Tongue (tissue), 3 donors: ENCODE measurements at places on chromosomes 3 and 15.

DNA sequence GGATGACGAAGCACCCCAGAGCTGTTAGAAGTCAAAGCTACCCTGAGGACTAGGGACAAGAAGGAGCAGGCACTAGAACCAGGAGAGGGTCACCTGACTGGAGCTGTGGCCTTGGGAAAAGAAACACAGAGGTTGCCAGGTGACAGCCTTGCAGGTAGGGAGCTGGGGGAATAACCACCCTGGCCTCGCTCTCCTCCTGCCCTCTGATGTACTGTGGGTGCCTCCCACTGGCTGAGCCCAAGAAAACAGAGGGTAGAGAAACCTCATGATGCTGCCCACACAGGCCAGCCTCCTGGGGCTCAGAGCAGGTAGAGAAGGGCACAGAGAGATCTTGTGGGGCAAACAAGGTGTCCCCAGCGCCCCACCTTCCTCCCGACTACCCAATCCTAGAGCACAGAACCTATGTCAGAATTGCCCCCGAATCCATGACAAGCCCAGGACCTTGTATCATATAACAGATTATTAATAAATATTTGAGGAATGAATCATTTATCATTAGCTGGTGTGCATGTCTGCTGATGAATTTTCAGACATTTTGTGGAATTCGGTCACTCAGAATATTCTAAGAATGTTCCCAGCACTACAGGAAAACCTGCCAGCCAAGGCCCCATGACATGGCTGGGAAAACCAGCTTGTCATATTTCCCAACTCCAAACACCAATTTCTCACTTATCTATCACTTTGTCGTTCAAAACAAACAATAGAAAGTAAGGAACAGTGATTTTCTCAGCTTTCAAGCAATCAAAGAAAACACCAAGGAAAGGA, 59.8 kb upstream of the MEX3B start:
- DNase-seq: peak; percentile 28

- DNase-seq: no peak
Observed at GRCh38 chr3:130383424-130383823, 38.0 kb downstream of the COL6A5 start.

DNA sequence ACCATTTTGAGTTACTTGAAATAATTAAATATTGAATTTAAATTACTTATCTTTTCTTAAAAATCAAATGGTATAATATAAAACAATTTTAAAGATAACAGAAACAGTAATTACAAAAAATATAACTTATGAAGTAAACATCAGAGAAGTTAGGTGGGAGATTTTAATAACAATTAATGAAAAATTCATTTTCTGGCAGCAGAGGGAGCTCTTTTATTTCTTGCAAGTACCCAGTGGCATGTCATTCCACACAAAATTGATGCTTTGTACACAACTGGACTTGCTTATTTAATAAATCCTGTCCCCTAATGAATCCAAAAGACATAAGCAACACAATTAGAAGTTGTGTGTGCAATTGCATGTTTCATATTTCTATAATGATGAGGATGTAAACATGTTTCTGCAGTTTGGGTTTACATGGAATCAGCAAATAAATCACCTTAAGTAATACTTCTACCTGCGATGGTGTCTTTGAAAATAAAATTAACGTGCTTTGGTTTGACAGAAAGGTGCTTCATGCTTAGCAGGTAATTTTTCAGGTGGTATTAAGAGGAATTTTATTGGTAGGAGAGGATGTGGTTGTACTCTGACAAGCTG, 861.3 kb downstream of the ZPLD1 start:
- DNase-seq: peak; percentile 44

- no peak for DNase-seq
Observed at GRCh38 chr3:49428752-49429080, 408 bp downstream of the NICN1 start.

DNA sequence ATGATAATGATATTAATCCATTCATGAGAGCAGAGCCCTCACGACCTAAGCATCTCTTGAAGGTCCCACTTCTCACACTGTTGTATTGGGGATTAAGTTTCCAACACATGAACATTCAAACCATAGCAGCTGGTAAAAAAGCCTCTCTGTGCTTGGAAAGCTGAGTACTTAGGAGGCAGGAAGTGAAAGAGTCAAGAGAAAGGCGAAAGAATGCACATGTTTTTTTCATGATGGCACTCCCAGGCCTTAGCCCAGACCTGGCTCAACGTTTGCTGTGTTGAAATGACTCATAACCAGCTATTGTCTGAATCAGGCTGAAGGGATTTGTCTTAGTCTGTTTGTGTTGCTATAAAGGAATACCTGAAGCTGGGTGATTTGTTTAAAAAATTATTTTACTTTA, 84.4 kb upstream of the RGMA start:
- DNase-seq: peak; percentile 40

- DNase-seq: no peak
Observed at GRCh38 chr3:22216601-22217000, 465.6 kb upstream of the ZNF385D start.

DNA sequence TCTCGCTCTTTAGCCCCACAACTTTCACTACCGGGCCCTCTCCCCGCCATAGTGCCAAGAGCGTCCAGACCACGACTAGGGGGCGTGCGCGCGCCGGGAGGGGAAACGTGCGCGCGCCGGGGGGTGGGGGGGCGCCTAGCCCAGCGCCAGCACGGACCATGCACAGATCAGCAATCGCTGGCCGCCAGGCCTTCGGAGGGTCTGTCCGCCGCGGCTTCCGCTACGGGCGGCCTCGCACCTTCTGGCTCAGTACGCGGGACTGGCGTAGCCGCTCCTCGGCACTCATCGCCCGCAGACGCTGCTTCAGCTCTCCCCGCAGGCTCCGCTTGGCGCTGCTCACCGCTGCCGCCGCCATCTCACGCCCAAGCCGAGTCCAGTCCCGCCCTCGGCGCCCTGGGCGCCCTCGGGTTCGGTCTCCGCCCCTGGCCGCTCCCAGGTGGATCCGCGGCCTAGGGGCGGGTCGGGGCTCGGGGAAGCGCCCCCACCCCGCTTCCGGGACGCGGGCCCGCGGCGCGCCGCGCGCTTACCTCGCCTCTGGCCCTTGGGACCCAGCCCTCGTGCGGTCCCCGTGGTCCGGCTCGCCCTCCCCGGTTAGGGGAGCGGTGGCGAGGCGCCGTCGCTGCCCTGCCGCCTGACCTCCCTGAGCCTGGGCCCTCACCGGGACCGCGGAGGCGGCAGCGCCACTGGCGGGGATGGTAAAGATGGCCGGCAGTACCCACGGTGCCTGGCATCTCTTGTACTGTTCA, at the start of gene MTHFS:
MTHFS (minus strand) TSS at position 381 of the 746 bp plus-strand sequence; CDS start at position 355, 26 bp downstream.
- DNase-seq: peak; percentile 90

DNA sequence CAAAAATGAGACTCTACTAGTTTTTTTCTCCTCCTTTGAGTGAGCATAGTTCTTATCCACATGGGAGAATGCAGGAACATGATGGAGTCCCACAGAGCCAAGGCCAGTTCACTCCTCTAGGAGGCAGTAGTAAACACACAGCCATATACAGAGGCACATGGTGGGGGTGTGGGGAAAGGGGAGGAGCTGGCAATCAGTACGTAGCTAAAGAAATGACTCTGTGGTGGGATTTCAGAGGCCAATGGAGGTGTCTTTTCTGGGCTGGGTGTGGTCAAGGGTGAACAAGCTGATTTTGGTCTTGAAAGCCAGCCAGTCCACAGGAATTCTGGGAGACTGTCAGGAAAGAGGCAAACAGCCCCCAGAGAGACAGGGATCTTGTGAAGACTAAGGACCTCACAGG, 6.6 kb upstream of the RAB11A start:
- DNase-seq: peak; percentile 21

DNA sequence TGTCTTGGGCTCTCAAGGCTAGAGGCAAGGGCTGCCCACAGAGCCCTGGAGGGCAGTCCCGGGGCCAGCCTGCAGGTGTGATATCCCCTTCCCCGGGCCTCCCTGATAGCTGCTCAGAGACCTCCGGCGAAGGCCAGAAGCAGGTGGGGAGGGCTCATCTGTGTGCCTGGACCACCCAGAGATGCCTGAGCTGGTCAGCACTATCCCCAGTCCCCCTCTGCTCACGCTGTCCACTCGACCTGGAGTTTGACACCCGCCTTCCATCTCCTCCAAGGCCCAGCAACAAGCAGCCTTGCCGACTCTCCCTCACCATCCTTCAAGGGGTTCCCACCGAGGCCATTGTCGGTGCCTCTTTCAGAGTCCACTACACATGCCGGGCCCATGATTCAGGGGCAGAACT, 39.4 kb downstream of the DNAH1 start:
- no peak for DNase-seq

DNA sequence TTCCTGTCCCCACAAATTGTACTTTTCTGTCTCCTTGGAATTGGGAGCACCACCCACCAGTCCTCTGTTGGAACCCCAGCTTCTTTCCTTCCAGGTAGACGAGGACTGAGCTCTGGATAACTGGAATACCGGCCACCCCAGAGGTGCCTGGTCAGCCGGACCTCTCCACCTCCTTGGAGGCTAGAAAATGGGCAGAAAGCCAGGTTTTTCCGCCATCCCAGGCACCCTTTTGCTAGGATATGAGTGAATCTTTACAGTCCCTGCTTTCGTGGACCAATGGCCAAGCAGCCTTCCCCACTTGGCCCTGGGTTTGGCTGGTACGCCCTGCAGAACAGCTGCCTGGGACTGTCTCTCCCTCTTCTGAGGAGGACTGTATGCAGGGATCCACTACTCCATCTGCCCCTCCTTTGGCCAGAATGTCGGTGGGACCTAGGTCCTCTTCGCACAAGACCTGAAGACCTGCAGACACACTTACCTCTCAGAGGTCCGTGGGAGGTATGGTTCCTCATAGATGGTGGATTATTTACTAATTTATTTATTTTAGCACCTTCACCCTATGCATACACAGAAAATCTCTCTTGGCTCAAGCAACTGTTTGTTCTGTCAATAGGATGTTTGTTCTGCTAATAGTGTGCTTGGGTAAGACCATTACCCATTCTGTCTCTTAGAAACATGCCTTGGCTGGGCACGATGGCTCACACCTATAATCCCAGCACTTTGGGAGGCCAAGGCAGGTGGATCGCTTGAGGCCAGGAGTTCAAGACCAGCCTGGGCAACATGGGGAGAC, 8.6 kb upstream of the CHAC1 start:
- no peak for DNase-seq

DNA sequence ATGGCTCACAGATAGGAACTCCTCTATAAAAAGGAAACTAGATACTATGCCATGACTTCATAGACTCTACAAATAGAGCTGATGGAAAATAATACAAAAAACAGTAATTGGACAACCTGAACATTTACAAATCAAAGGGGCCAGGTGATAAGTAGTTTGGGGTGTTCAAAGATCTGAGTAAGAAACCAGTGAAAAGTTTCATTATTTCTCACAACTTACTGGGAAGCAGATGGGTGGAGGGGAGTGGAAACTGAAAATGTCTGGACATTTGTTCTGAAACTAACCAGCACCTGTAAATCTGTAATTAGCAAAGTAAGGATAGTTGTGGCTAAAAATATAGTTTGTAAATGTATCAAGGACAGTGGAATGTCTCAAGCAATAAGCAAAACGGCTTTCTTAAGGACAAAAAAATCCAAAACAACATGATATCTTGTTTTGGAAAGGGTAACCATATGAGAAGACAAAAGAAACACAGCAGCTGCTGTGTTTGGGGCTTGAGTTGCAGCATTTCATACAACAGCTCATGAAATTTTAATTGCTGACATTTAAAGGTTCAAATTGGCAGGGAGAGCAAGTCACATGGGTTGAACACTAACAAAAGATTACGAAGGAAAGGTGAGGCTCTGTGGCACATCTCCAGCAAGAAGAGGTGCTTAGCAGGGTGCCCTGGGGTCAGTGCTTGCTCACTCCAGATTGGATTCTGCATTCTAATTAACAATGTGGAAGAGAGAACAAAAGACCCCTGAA, 26.8 kb upstream of the THBS1 start:
- DNase-seq: no peak
